ENCODE measurements at places on chromosomes 5 and 9.

DNA sequence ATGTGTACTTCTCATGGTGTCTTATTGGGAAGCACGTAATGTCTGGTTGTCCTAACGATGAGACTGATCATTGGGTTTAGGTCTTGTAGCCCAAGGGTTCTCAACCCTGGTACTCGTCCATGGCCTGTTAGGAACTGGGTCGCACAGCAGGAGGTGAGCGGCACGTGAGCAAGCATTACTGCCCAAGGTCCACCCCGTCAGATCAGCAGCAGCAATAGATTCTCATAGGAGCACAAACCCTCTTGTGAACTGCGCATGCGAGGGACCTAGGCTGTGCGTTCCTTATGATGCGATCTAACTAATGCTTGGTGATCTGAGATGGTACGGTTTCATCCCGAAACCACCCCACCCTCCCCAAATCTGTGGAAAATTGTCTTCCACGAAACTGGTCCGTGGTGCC, 33.5 kb downstream of the CNOT6 start:
- no peak for DNase-seq

- no peak for DNase-seq
Measured at GRCh38 chr9:131839281-131840084, 99.6 kb upstream of the RAPGEF1 start.

DNA sequence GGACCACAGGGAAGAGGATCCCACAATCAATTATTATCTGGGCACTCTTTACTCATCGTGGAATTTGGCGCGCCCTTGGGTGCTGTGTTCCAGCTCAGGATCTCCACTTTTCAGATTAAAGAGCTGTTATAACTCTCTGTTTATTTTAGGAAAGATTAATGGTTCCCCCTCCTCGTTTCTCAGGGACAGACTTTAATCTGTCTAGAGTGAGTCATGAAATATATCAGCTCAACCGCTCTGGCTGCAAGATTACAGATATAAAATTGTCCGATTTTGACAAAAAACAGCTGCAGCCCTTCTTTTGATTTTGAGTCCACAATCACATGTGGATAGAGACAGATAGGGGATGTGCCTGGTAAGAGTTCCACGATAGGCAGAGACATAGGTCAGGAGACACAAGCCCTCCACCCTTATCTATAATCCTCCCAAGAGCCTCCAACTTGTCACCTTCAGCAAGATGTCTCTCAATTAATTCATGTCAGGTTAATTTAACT, 77.6 kb upstream of the ANKRD55 start:
- DNase-seq, result no peak

GRCh38 chr9:9033022-9033421, 1233.4 kb upstream of the DMAC1 start:
- no peak for DNase-seq

DNA sequence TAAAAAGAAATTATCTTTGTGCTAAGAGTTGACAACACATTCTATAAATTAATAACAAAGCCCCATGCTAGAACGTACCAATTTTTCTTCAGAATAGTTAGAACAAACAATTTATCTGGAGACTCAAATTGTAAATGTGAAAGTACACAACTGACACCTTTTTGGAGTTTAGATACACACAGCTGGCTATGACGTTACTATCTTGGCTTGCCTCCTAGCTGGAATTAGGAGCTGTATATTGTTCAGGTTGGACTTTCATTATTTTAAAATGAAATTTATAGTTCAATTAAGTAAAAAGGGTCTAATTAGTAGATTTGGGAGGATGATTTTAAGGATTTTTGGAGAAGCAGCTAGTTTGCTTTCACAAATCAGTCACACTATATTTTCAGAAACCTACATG, 393.9 kb upstream of the RIOK2 start:
- no peak for DNase-seq

- DNase-seq, result no peak
Measured at GRCh38 chr5:149930043-149930748, 14.4 kb downstream of the PDE6A start.

- no peak for DNase-seq
Measured at GRCh38 chr9:137458194-137459151, 661 bp downstream of the NSMF start.

- DNase-seq, result no peak
Measured at GRCh38 chr9:134375430-134376385, 49.5 kb downstream of the RXRA start.

DNA sequence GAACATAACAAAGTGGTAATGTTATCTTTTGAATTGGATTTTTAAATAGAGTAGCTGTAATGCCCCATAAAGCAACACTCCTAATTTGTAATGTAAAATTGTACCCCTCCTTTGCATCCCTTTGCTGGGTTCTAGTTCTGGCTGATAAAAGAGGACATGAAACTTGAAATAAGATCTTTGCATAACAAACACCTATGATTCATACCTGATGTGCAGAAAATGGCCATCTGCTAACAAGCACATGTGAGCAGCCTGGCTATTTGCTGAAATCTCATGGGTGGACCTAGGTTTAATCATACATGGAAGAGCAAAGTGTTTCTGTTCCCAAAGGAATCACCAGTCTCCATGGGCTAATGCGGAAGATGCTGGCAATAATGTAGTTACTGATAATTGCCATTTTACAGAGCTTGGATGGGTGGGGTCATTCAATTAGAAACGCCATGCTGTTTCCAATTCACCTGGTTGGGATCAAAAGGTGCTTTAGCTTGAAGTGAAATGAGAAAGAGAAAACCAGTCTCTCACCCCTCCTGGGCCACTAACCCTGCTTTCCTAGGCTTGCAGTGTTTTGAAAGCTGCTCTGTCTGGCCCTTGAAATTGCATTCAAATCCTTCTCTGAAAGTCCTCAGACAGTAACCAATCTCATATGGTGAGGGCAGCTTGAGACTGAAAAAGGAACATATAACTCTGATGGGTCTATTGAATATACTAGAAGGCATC, 585.1 kb downstream of the TLE4 start:
- no peak for DNase-seq

- no peak for DNase-seq
Measured at GRCh38 chr5:149576021-149576420, 5.3 kb upstream of the ARHGEF37 start.

DNA sequence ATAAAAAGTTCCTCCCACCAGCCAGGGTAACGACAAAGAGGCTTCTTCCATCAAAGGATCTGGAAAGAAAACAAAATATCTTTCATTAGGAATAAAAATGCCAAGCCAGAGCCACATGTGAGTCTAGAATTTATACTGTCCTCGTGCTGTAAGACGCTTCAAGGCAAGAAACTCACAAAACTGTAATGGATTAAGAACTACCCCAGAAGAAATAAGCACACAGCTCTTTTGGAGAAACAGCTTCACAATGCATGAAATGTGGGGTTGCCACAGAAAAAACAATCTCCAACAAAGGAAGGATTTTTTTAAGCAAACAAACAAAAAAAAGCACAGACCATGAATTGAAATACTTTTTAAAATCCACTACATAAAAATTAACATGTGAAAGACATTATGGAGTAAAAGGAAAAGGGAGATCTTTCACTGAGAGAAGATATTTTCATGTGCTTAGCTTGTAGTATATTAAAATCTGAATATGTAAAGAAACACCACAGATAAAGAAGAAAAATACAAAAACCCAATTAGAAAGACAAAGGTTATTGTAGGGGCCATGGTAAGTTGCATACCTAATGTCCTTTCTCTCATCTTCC, 140.5 kb upstream of the NFIL3 start:
- no peak for DNase-seq

DNA sequence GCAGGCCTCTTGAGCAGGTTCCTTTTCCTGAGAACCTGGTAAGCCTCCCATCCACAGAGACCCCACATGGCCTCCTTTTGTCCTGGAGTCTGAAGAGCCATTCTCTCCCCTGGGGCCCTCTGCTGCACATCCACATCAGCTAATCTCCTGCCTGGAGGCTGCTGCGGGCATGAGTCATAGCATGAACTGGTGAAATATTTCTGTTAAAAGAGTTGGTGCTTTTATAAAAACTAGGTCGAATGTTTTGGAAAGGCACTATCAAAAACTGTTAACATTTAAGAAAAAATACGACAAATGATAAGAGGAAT, 399.4 kb downstream of the CTNND2 start:
- no peak for DNase-seq

DNA sequence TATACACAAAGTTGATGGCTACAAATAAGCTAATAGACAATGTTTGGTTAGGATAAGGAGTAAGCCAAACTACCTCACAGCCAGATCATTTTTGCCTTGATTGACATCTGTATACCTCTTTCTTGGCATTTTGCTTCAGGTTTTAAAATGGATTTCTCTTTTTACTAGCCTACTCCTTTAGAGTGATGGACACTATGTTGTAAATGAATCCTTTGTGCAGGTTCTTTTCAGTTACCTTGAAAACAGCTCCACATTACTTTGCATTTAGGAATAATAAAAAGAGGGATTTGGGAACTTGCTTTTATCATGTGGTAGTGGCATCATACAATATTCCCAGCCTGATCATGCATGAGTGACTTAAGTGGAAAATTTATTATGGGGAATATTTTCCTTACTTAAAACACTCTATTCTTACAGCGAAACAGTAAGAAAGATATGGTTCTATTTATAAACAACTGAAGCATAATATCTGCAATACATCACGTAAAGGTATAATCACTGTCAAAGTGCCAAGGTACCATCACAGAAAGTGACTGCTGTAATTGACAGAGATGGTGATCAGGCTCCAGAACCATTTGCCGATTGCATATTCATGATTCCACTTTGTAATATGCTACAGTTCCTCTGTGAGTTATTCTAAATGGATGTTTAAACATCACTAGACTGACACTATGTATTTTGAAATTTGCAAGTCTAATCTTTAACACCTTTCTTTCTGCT, 327.0 kb downstream of the DMRTA1 start:
- no peak for DNase-seq

GRCh38 chr9:132644251-132644650, 25.5 kb downstream of the DDX31 start:
- DNase-seq, result no peak

- no peak for DNase-seq
Measured at GRCh38 chr5:134714120-134714519, 24.2 kb upstream of the CAMLG start.

GRCh38 chr5:119996128-119996527, 366.8 kb downstream of the FAM170A start:
- no peak for DNase-seq

DNA sequence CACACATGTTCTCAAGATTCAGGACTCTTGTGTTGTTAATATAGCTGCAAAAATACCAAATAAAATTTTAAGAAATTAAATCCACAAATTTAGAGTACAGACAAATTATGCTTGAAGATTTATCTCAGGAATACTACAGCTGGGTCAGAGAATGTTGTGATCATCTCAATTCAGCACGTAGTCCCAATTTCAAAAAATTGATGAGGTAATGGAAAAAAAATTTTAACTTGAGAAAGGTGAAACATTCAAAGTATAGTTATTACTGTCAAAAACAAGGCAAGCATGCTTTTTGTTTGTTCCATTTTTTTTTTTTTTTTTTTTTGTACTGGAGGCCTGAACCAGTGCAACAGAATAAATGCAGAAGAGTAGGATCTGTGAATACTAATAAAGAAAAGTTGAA, 29.4 kb downstream of the ICE1 start:
- DNase-seq, result no peak

DNA sequence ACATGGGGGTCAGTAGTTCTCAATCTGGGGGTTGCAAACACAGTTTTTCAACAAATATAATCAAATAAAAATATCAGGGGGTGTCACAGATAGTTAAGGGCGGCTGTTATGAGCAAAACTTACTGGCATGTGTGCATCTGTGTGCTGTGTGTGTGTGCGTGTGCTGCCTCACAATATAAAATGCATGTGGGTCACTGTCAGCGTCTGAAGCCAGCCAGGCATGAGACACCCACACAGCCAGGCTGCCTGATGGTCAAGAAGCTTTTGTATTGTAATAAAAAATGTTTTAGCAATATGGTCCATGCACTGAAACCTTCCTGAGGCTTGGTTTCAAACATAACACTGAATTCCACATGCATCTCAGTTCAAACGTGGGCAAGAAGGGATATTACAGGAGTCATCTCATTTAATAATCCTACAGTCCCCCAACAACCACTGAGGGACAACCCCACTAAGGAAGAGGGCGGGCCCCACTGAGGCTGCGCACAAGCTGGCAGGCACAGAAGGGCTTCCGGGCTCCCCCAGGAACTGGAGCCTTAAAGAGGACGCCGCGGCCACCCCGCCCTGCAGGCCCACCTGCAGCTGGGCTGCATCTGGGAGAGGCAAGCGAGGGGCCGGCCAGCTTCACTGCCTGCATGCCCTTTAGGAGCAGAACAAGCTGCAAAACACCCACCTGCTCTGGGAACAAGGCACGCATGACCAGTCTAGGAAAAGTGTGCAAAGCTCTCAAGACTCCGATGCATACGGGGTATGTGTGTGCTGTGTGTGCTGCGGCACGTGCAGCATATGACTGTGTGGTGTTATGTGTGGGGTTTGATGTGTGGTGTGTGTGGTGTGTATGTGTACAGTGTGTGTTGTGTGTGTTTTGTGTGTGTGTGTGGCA, 14.1 kb downstream of the SEMA4D start:
- DNase-seq, result peak; percentile 60

DNA sequence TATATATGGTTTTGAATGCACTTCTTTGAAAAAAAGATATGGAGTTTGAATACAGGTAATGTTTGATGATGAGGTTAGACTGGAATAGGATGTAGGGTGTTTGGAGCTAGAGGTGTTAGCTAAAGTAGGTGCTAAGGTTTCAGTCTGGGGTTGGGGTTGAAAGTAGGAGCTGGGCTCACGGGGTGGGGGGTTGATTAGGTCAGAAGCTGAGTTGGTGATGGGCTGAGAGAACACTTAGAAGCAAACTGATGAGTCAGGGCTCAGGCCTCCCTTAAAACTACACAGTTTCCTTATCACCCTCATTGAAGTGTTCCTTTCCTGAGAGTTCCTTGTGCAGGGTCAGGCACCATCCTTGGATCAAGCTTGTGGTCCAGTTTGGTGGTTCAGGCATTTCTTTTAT, 308.8 kb upstream of the ADAMTS16 start:
- DNase-seq, result no peak

DNA sequence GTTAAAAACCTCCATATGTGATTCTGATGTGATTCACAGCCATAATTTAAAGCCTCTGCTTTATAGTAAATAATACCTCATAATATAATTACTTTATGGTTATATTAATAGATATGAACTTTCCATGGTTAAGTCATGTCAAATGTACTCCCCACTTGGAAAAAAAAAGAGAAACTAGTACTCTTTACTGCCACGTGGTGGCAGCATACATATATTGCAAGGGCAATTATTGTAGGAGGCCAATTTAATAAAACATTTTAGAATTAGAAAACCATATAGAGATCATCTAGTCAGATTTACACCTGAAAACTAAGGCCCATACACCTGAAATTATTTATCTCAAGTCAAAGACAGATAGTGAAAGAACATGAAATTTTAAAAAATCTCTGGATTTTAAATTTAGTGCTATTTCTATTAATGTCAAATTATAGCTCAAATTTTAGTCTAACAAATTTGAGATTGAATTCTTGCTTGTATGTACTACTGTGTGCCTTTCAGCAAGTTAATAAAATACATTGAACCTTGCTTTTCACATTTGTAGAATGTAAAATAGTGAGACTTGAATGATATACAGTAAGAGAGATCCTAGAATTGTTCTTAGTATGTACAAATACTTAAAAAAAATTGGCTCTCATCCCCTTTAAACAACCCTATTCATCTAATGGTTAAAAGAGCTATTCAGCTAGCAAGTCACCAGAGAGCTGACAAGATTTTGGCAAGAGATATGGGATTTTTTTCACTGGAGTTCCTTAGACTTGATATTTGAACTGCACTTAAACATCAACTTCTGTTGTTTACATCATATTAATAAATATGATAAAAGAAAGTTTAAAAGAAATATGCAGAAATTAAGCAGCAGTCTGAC, 603.8 kb downstream of the TLE4 start:
- DNase-seq, result no peak

Data from activated CD4-positive, CD25-positive, alpha-beta regulatory T cell (primary cell).